ENCODE measurements at places on chromosomes 6 and 20. TPM values are rescaled to one million over a fixed set of nuclear protein-coding genes. Genes with fewer than 3 reads are reported as not detected.
A peak's percentile ranks its signal among the peaks of the same experiment; 100 is the strongest.

FOXF2 gene
- 22.9 TPM for total RNA-seq

GRCh38 chr6:75128878-75129570 is 76.8 kb downstream of the COL12A1 start:
- no peaks in the 10 kb centered on the region for H3K36me3 ChIP-seq
- H3K27me3 ChIP-seq, result no peaks in the 10 kb centered on the region
- no peak overlapping the region for H3K27ac ChIP-seq
- DNase-seq, result no peak
- no peak overlapping the region for H3K4me3 ChIP-seq
- no peaks in the 10 kb centered on the region for H3K4me1 ChIP-seq

GRCh38 chr20:43984587-43984986 is 69.9 kb downstream of the TOX2 start:
- H3K36me3 ChIP-seq, result no peaks in the 10 kb centered on the region
- H3K4me3 ChIP-seq, result no peak overlapping the region
- H3K27ac ChIP-seq, result no peak overlapping the region

DNA sequence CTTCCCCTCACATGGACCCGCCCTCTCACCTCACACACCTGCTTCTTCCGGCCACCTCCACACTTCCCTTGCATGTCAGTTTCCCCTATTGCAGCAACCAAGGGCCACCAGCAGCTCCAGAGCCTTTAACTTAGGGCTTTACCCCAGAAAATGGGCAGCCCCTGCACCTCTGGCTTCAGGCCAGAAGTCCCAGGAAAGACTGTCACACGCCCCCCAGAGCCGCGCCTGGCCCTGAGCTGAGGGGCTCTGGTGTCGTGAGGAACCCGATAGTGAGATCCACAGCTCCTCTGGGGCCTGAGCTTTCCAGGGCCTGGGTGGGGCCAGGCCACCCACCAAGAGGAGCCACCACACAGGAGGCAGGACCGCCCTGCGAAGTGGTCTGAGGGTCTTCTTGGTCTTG is 182.4 kb downstream of the DLL1 start:
- no peak for DNase-seq
- no peak overlapping the region for H3K27ac ChIP-seq
- no peak overlapping the region for H3K4me3 ChIP-seq
- H3K4me1 ChIP-seq, result no peaks in the 10 kb centered on the region

DNA sequence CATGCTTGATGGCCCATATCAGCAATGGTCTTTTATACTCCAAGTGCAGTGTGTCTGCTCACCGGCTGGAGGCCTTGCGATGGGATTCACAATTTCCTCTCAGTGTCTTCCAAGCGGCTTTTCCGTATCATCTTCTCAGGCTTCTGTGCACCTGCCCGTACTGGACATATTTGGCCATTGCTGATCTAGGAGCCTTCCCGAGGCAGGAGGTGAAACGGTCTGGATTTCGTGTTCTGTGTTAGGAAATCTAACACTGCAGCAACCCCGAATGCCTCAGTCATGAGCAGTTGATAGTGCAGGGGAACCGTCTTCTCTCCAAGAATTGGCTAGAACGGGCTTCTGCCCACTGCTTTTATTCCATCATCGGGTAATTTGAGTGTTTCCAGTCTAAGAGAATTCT is 60.5 kb downstream of the PPP1R14C start:
- H3K36me3 ChIP-seq, result no peaks in the 10 kb centered on the region
- H3K27me3 ChIP-seq, result no peaks in the 10 kb centered on the region
- no peaks in the 10 kb centered on the region for H3K4me1 ChIP-seq
- H3K4me3 ChIP-seq, result no peak overlapping the region

BMP2 gene
- total RNA-seq, result 29.4 TPM

- H3K27me3 ChIP-seq, result no peaks in the 10 kb centered on the region
- no peak overlapping the region for H3K4me3 ChIP-seq
- peak overlapping the region; percentile 70 for H3K27ac ChIP-seq
Observed at GRCh38 chr6:35691027-35691824, 2.5 kb upstream of the FKBP5 start.

- no peaks in the 10 kb centered on the region for H3K4me1 ChIP-seq
- H3K27me3 ChIP-seq, result no peaks in the 10 kb centered on the region
- no peak for DNase-seq
- H3K27ac ChIP-seq, result peak overlapping the region; percentile 51
Observed at GRCh38 chr20:50187403-50188051, 3.1 kb upstream of the CEBPB start.

GRCh38 chr6:139756381-139756780 is 381.9 kb upstream of the CITED2 start:
- H3K4me3 ChIP-seq, result no peak overlapping the region
- no peaks in the 10 kb centered on the region for H3K36me3 ChIP-seq
- DNase-seq, result no peak
- no peaks in the 10 kb centered on the region for H3K4me1 ChIP-seq
- no peaks in the 10 kb centered on the region for H3K27me3 ChIP-seq

GRCh38 chr6:5175635-5176034 is 85.1 kb downstream of the LYRM4 start:
- H3K27ac ChIP-seq, result no peak overlapping the region
- no peaks in the 10 kb centered on the region for H3K36me3 ChIP-seq
- no peak for DNase-seq
- H3K27me3 ChIP-seq, result no peaks in the 10 kb centered on the region

DNA sequence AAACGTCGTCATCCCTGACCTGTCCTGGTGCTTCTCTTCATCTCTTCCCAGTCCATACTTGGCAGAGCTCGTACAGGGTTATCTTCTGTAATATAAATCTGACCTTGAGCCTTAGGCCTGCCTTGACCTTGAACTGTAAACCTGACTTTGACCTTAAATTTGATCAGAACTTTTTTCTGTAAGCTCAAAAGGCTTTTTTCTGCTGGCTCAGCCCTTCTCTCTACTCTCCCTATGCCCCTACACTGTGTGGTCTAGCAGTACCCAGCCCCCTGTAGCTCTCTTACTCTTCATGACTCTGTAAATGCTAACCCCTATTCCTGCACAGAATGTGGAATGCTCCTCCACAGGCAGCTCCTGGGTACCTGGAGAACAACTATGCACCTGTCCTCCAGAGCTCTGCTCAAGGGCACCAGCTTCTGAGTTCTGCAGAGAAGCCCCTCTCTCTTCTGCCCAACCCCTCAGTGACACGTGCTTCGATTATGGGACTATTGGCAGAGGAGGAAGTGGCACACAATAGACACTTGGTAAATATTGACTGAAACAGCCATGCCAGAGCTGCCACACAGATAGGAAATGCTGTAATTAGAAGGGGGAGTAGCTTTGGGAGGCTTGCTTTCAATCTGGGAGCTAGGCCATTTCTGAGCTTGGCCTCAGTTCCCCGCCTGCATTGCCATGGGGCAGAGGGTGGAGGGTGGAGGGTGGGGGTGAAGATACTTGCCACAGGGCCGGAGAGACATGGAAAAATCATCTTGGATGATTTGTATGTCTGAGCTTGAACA is 15.4 kb downstream of the SNPH start:
- no peaks in the 10 kb centered on the region for H3K36me3 ChIP-seq
- no peaks in the 10 kb centered on the region for H3K27me3 ChIP-seq
- no peak overlapping the region for H3K4me3 ChIP-seq
- no peak for DNase-seq

CLDN20 gene
- not detected for total RNA-seq

RNF144B gene
- total RNA-seq, result 56.9 TPM

BPI gene
- 1.8 TPM for total RNA-seq

DNA sequence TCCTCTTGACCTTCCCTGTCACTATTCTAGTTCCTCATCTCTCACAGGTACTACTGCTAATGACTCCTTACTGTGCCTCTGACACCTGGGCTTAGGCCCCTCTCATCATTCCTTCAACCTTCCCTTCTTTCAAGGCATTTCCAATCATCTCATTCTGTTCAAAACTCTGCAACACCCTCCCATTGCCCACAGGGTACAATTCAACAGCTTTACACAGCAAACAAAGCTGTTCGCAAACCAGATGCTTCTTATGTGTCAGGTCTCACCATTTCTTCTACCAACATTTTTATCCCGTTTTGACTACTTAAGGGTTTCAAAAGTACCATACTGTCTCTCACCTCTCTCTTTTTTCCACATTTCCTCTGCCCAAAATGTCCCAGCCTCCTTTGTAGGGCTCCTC is 84.4 kb upstream of the ID4 start:
- no peak for DNase-seq
- no peaks in the 10 kb centered on the region for H3K4me1 ChIP-seq
- H3K4me3 ChIP-seq, result no peak overlapping the region
- H3K27ac ChIP-seq, result no peak overlapping the region
- no peaks in the 10 kb centered on the region for H3K36me3 ChIP-seq

PGC gene
- total RNA-seq, result 586 TPM

- H3K4me1 ChIP-seq, result no peaks in the 10 kb centered on the region
- DNase-seq, result no peak
- H3K27ac ChIP-seq, result no peak overlapping the region
Observed at GRCh38 chr20:37305079-37305478, 15.6 kb downstream of the MANBAL start.

- H3K4me3 ChIP-seq, result no peak overlapping the region
- DNase-seq, result no peak
- H3K27me3 ChIP-seq, result no peaks in the 10 kb centered on the region
- peaks cover 28% of the 10 kb centered on the region for H3K36me3 ChIP-seq
- peaks cover 9% of the 10 kb centered on the region for H3K4me1 ChIP-seq
Observed at GRCh38 chr6:53032849-53033248, 32.4 kb upstream of the FBXO9 start.

DNA sequence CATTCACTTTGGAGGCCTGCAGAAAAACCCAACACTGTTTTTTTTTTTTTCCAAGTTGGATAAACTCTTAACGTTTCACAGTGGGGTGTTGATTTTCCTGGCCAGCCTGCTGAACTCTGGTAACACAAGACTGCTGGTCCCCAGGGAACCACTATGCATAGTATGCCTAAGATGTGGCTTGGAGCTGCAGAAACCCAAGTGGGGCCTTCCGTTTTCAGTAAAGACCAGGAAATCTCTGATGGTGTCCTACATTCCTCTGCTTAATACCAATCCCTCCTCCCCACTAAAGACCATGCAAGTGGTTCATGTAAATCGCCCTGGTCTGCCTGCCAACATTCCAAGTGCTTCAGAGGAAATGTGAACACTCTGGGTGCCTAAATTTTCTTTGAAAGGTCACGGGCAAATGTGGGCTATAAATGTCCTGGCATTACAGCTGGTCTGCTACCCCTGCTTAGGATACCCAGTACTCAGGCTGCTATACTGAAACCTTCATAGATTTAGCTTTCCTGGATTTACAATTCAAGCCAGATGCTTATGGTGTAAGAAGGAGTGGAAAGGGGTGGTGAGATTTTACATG is 615.4 kb downstream of the MAFB start:
- H3K27ac ChIP-seq, result no peak overlapping the region
- H3K4me3 ChIP-seq, result no peak overlapping the region
- no peaks in the 10 kb centered on the region for H3K27me3 ChIP-seq
- DNase-seq, result peak; percentile 39
- no peaks in the 10 kb centered on the region for H3K36me3 ChIP-seq
- H3K4me1 ChIP-seq, result no peaks in the 10 kb centered on the region

GPX5 gene
- not detected for total RNA-seq

DNA sequence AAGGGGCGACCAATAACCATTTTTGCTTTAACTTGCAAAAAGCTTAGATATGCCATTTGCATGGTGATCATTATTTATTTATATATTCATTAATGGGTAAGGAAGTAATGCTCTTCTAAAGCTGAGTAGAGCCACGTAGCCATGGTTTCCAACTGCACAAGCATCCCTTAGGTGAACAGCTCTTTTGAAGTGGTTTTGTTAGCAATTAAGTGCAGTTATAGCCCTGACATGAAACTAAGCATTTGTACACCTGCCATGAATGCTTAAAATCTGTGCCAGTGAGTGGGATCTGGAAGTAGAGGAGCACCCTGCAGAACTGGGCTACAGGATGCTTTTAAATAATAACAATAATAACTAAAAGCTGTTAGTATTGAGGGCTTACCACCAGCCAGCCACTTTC is 19.1 kb downstream of the TRAF3IP2 start:
- H3K4me3 ChIP-seq, result no peak overlapping the region
- no peak for DNase-seq
- peaks cover 42% of the 10 kb centered on the region for H3K4me1 ChIP-seq
- peaks cover 3% of the 10 kb centered on the region for H3K36me3 ChIP-seq

DNA sequence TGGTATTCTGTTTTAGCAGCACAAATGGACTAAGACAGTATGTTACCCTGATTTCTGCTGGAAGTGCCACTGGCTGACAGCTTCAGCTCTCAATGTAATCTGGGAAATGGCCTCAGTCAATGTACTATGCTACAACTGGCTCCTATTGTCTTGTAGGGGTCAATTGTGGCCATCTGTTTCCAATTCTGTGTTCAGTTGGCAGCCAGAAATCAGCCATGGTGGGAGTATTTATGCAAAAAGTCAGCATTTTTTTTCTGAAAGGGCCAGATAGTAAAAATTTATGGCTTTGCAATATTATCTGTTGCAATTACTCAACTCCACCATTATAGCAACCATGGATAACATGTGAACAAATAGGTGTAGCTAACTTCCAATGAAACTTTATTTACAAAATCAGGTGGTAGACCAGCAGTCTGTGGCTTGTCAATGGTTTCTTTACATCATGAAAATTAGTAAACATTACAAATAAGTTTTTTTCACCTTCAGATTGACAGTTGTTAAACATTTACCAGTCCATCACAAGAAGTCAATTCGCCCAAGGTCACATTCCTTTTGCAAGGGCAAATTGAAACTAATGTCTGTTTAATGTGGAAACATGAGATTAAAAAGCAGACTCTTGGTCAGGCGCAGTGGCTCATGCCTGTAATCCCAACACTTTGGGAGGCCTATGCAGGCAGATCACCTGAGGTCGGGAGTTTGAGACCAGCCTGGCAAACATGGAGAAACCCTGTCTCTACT is 58.3 kb upstream of the TSHZ2 start:
- H3K4me3 ChIP-seq, result no peak overlapping the region
- H3K36me3 ChIP-seq, result no peaks in the 10 kb centered on the region
- no peaks in the 10 kb centered on the region for H3K27me3 ChIP-seq
- H3K27ac ChIP-seq, result no peak overlapping the region
- no peaks in the 10 kb centered on the region for H3K4me1 ChIP-seq
- DNase-seq, result no peak

SLC4A11 gene
- total RNA-seq, result 8.8 TPM

ZNF341 gene
- 2.1 TPM for total RNA-seq

- H3K4me3 ChIP-seq, result no peak overlapping the region
- DNase-seq, result peak; percentile 81
- no peak overlapping the region for H3K27ac ChIP-seq
- no peaks in the 10 kb centered on the region for H3K36me3 ChIP-seq
- H3K4me1 ChIP-seq, result no peaks in the 10 kb centered on the region
- no peaks in the 10 kb centered on the region for H3K27me3 ChIP-seq
Observed at GRCh38 chr6:45577836-45578504, 200.2 kb upstream of the SUPT3H start.

DNA sequence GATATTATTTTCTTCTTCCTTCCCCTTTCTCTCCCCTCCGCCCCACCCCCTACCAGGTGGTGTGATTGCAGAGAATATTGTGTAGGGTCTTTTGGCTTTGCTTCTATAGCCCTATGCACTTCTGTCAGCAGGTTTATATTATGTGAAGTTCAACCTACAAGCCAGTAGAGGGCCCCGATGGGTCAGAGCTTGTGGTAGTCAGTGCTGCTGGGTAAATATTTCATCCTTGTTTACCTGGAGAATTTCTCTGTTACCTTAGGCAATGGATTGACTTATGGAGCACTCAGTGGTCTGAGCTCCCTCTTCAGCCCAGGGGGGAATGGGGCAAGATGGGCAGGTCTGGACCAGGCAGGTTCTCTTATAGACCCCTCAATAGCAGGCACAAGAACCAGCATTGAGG is 720.9 kb downstream of the GRIK2 start:
- H3K4me3 ChIP-seq, result no peak overlapping the region
- no peak for DNase-seq
- H3K4me1 ChIP-seq, result no peaks in the 10 kb centered on the region
- no peaks in the 10 kb centered on the region for H3K36me3 ChIP-seq
- H3K27ac ChIP-seq, result no peak overlapping the region

GRCh38 chr6:35359744-35360348 is 17.5 kb downstream of the PPARD start:
- H3K36me3 ChIP-seq, result no peaks in the 10 kb centered on the region
- no peak overlapping the region for H3K4me3 ChIP-seq
- H3K27me3 ChIP-seq, result no peaks in the 10 kb centered on the region
- no peaks in the 10 kb centered on the region for H3K4me1 ChIP-seq
- peak; percentile 49 for DNase-seq

Measured in lung (tissue), 17 donors.